ENCODE measurements at places on chromosomes 12 and 14. TPM values are rescaled to one million over a fixed set of nuclear protein-coding genes. Genes with fewer than 3 reads are reported as not detected.

The EGLN3 gene
- total RNA-seq: 1.7 TPM

The PRB2 gene
- not detected for total RNA-seq

The CLEC2B gene
- 25.6 TPM for total RNA-seq

The FAIM2 gene
- total RNA-seq: 0.08 TPM

The IFI27L1 gene
- total RNA-seq: 18.2 TPM

The LIMA1 gene
- total RNA-seq: 28.1 TPM

The SDR9C7 gene
- not detected for total RNA-seq

The ZDHHC22 gene
- total RNA-seq: not detected

The C12orf50 gene
- total RNA-seq: 0.16 TPM

The MTHFD1 gene
- 266 TPM for total RNA-seq

The OR11G2 gene
- not detected for total RNA-seq

The MYL6 gene
- 777 TPM for total RNA-seq

The CLEC1B gene
- not detected for total RNA-seq

The MYH6 gene
- total RNA-seq: not detected

The LRRC9 gene
- 0.56 TPM for total RNA-seq

The HOXC12 gene
- total RNA-seq: not detected

The CMA1 gene
- total RNA-seq: 0.50 TPM

The ANG gene
- total RNA-seq: 1.1 TPM

The CPSF2 gene
- total RNA-seq: 123 TPM

The ACSM4 gene
- not detected for total RNA-seq

The RTN1 gene
- not detected for total RNA-seq

The GARIN6 gene
- total RNA-seq: not detected

The RNASE13 gene
- total RNA-seq: not detected

The TFCP2 gene
- total RNA-seq: 33.4 TPM

The SDS gene
- total RNA-seq: not detected

The FERMT2 gene
- 2.3 TPM for total RNA-seq

The RBP5 gene
- not detected for total RNA-seq
